ENCODE measurements at places on chromosomes 6 and 20.

DNA sequence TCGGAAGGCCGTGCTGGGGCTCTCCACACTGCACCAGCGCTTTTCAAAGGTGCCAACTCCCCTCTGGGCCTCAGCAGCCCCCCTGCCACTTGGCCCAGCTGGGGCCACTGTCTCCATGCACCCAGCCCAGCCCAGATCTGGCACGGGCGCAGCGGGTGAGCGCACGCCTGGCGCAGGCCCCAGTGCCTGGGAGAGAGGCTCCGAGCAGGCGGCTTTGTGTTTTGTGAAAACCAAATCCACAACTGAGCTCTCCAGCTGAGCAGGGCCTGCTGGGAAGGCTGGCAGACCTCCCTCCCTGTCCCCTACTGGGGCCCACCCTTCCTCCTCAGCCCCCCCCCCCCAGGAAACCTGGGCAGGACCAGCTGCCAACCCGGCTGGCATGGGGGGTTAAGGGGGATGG lies 17.0 kb downstream of the MDGA1 start:
- no peak for DNase-seq

DNA sequence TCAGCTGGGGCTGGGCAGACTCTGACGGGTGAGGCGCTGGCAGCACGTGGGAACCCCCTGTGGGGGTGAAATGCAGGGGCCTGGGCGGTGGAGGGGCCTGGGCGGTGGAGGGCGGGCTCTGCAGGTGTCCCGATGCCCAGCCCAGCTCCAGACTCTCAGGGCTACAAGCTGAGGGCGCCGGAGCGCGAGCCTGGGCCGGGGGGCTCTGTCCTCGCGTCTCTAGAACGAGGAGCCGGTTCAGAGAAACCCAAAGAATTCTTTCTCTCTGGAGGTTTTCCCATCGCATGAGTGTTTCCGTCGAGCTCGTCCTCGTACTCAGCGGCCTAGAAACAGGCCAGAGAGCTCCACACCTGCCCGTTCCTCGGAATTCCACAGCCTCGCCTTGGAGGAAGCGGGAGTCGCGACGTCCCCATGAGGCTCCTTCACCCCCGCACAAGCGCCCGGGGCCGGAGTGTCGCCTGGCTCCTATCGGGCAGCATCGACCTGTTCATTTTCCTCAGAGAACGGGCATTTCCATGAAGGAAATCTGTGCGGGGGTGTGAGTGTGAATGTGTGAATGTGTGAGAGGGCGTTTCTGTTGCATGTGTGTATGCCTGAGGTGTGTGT lies 76.9 kb downstream of the SMOC2 start:
- DNase-seq = no peak

DNA sequence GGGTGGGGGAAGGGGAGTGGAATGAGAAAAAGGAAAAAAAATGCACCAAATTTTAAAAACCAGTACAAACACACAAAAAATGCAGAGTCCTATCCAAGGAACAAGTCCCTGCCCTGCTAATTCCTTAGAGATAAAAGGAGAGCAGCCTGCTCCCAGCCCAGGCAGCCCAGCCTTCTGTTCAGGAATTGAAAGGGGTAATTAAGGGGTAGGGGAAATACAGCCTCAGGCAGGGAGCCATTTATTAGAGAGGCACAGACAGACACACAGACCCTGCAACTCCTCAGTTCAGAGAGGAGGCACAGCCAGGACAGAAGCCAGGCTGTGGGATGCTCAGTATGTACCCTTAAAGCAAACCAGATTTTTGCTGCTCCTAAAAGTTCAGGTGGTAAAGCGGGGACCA lies 137.2 kb downstream of the EYA2 start:
- DNase-seq = no peak

DNA sequence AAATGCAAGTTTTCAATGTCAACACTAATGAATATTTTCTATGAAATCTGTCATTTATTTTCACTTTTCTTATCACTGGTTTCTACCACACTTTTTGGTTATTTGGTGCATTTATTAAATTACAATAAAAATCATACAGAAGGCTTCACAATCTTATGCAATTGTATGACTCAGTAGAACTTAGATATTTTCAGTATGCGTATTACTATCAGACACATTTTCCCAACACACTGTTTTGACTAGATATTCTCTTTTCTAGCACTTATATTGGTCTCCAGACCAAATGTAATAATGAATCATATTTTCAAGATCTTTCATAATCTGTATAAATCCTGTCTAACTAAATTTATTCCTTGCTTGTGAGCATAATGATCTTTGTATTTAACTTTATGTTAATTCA lies 74.1 kb downstream of the FAM83B start:
- no peak for DNase-seq

- no peak for DNase-seq
Measured at GRCh38 chr6:90297867-90298381, 1.3 kb upstream of the BACH2 start.

DNA sequence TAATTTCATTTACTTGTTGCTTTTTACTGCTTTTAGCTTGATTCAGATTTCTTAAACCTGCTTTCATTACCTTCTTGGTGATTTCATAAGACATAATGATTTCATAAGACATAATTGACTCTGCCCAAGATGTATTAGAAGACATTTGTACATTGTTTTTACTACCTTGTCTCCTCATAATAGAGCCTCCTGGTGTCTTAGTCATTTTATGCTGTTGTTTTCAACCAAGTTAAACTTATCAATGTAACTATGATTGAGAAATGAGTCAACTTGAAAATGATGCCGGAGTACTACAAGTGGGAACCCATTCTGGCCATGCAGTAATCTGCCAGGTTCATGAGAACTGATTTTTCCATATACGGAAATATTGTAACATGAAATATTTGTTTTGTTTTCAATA lies 573.6 kb downstream of the MMUT start:
- DNase-seq = no peak

- no peak for DNase-seq
Measured at GRCh38 chr20:58719971-58720371, 27.4 kb downstream of the NPEPL1 start.

DNA sequence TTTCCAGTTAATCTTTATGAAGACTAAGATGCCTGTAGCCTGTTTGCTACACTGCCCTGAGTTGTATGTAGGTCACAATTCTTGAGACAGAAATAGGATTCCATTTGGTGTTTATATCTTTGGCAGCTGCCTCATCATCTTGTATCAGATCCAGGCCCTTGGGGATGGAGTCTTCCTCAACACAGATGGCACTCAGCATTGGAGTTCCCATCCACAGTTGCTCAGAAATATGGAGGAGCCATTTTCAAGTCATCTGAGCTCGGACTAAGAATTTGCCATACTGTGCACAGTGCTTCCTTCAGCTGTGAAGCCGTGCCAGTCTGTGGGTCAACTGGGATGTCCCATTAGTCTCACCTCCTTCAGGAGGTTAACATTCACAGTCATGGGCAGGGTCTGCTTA lies 156.6 kb downstream of the ZDHHC14 start:
- no peak for DNase-seq

DNA sequence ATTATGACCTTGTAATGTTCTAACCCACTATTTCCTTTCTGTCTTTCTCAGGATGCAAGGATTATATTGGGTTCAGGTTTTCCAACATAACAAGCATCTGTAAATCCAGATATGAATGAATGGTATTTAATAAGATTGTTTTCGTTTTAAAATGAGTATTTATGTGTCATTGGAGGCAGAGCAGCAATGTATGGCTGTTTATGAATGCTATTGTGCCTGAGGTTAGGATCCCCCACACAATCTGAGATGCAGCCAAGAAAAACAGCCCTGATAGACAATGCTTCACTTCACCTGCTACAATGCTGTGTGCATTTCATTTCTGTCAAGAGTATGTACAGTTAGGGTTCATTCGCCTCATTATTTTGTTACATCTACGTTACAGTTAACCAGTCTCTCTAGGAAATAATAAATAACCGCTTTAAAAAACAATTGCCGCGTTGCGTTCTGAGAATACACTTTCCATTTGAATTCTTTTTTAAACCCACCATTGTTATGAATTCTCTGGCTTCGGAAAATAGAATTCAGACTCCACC lies 19.6 kb downstream of the TFAP2A start:
- no peak for DNase-seq

DNA sequence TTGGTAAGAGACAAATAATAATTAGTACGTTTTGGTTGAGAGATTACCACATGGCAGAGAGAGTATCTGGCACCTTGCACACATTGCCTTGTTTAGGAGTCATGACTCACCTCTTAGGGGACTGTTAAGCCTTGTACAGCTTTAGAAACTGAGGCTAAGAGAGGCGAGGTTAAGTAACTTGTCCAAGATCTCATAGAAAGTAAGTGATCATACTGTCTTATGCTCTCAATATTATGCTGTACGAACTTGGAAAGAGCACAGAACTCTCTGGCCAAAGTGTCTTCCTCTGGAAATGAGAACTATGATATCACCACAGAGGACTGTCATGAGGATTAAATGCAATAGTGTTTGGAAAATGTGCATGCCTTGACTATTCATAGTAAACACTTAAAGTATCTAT lies 249.0 kb downstream of the UTRN start:
- no peak for DNase-seq

- DNase-seq = no peak
Measured at GRCh38 chr6:150044621-150045145, 19.4 kb upstream of the RAET1L start.

- DNase-seq = no peak
Measured at GRCh38 chr6:48429021-48429420, 318.0 kb upstream of the PTCHD4 start.

Measured in activated naive CD8-positive, alpha-beta T cell treated with anti-CD3 and anti-CD28 coated beads, Interleukin-2, amount 50 U/mL, for 24 hours (primary cell).